ENCODE measurements at places on chromosomes 1 and 21. TPM values are rescaled to one million over a fixed set of nuclear protein-coding genes. Genes with fewer than 3 reads are reported as not detected.

- no peak for DNase-seq
Measured at GRCh38 chr1:68917456-68917855, 420.6 kb upstream of the DEPDC1 start.

DNA sequence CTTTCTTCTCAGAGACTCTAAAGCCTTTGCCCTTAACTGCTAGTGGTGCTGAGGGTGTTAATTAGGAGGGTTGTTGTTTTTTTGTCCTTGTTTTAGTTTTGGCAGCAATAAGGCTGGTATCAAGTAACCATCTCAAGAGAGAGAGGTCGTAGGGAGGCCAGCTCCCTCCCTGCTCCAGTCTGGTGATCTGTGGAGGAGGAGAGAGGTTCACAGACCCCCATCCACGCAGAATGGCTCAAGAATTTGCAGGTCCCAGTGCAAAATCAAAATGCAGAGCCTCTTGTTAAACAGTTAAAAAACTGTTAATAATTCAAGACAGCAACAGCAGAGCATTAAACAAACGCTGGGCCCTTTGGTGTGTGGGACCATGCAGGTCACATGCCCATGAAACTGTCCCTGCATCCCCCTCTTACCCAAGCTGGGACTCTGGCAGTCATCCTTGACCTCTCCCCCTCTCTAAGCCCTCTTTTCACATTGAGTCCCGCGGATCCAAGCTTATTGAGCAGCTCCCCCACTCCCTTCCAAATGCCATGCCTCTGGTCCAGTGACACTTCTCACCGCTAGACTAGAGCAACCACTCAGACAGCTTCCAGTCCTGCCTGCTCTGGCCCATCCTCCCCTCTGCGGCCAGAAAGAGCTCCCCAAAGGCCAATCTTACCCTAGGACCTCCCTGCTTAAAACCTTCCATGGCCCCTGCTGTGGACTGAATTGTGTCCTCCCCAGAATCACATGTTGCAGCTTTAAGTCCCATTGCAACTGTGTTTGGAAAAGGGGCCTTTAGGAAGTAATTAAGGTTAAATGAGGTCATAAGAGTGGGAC lies 47.7 kb upstream of the RPL11 start:
- no peak for DNase-seq

DNA sequence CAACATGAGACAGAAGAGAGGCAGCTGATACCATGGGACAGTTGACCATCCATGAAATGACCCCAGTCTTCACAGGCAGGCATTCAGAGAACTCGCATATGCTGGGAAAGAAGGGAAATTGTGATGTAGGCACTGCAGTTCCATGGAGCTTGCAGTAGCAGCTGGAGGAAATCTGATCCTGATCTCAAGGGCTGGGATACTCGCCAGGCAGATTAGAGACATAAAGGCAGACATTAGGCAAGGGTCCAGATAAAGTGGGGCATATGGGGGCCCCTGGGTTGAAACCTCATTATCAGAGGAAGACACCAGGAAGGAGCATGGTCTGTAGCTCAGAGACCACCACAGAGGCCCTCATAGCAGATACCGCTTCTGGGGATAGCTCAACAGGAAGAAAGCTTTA lies 48.7 kb upstream of the TNR start:
- DNase-seq: no peak

- no peak for DNase-seq
Measured at GRCh38 chr1:208252836-208253576, 8.8 kb upstream of the PLXNA2 start.

DNA sequence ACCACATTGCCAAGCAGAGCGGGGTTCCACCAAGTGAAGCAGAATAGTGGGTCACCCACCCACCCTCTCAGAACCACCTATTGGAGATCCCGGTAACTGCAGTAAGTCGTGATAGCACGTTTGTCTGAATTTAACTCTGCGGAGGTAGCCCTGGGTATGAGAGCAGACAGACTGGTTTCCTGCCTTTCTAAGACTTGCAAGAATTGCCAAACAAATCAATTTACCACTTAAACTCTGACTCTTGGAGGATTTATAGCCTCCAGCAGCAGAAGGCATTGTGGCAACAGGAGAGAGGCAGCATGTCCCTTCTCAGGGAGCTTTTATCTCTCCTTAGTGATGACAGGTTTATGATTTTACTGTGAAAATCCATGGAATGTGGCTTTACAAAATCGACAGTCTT lies 287.9 kb upstream of the FMN2 start:
- no peak for DNase-seq

Gene NEK2
- polyA plus RNA-seq: 17.6 TPM

Gene GLIS1
- 3.1 TPM for polyA plus RNA-seq
